Ascending aorta (tissue), 2 donors: ENCODE measurements at places on chromosomes 5 and 9.

GRCh38 chr5:65708145-65708544 lies 13.8 kb downstream of the SGTB start:
- H3K27ac ChIP-seq, result no peak overlapping the region
- no peak overlapping the region for H3K4me3 ChIP-seq
- no peaks in the 10 kb centered on the region for H3K27me3 ChIP-seq
- H3K4me1 ChIP-seq, result no peaks in the 10 kb centered on the region
- H3K36me3 ChIP-seq, result peaks cover 9% of the 10 kb centered on the region

DNA sequence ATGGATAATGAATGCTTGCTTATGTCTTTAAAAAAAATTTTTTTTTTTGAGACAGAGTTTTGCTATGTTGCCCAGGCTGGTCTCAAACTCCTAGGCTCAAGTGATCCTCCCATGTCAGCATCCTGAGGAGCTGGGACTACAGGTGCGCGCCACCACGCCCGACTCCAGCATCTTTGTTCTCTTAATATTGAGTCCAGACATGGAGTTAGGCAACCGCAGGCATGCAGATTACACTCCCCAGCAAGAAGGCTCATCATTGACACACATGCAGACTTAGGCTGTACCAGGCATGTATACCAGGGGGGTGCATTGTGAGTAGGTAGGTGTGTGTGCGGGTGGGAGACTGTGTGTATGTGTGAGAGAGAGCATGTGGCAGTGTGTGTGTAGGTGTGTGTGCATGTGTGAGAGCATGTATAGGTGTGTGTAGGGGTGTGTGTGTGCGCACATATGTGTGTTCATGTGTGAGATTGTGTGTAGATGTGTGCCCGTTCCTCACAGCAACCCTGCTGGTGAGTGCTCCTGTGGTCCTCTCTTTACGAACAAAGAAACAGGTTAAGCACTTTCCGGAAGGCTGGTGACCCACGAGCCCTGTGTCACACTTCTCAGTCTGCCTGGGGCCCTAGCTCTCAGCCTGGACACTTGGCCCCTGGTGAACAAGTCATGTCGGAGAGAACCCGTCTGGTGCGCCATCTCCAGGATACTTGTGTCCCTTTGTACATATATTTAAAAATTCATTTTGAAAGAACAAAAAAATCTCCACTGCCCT lies 6.2 kb downstream of the OBP2B start:
- H3K27me3 ChIP-seq, result no peaks in the 10 kb centered on the region
- no peaks in the 10 kb centered on the region for H3K36me3 ChIP-seq
- H3K4me3 ChIP-seq, result no peak overlapping the region
- no peaks in the 10 kb centered on the region for H3K4me1 ChIP-seq
- no peak overlapping the region for H3K27ac ChIP-seq

GRCh38 chr9:104177003-104177611 lies 83.0 kb downstream of the SMC2 start:
- no peaks in the 10 kb centered on the region for H3K4me1 ChIP-seq
- no peaks in the 10 kb centered on the region for H3K36me3 ChIP-seq
- no peak overlapping the region for H3K27ac ChIP-seq
- H3K27me3 ChIP-seq, result no peaks in the 10 kb centered on the region
- H3K4me3 ChIP-seq, result no peak overlapping the region

DNA sequence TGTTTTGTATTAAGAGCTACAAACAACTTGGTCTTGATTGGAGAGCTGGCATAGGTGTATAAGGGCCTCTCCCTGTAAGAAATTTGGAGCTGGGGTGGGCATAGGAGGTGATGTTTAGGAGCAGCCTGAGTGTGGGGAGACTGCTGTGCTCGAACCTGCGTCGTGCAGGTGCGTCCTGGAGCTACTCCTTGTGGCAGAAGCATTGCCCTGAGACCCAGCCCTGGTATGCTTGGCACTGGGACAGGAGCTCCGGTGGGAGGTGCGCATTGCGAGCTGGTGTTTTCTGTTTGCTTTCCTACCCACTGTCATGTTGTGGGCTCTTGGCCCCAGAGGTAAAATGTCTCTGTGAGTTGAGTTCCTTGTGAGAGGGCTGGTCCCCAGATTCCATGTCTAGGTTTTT lies 46.4 kb downstream of the EHMT1 start:
- H3K36me3 ChIP-seq, result no peaks in the 10 kb centered on the region
- peaks cover 2% of the 10 kb centered on the region for H3K4me1 ChIP-seq
- H3K27me3 ChIP-seq, result no peaks in the 10 kb centered on the region
- DNase-seq, result no peak

- no peaks in the 10 kb centered on the region for H3K27me3 ChIP-seq
- peaks cover 31% of the 10 kb centered on the region for H3K36me3 ChIP-seq
- no peak overlapping the region for H3K4me3 ChIP-seq
- no peak overlapping the region for H3K27ac ChIP-seq
Observed at GRCh38 chr9:92048924-92049625, 66.1 kb downstream of the SPTLC1 start.

DNA sequence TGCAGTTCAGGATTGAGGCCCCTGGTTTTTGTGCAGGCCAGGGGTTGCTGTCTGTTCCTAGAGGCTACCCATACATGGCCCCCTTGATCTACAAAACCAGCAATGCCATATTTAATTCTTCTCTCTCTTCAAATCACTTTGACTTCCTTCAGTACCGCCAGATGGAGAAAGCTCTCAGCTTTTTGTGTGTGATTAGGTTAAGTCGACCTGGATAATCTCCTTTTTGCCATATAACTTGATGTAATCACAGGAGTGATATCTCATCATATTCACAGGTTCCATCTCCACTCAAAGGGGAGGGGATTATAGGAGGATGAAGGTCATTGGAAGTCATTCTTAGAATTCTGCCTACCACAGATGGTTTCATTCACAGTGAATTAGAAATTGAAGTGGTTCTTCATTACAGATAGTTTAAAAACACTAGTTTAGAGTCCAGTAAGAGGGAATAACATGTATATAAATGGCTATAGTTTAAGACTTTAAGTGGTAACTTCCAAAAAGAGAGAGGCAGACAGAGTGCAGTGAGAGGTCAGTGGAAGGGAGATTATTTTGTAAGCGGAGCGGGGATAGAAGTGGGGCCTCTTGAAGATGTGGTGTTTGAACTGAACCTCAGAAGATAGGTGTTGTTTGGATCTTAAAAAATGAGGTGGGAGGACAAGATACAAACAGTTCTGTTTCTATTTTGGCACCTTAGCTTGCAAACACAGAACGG lies 85.9 kb downstream of the GALNT10 start:
- no peaks in the 10 kb centered on the region for H3K27me3 ChIP-seq
- no peaks in the 10 kb centered on the region for H3K36me3 ChIP-seq
- H3K27ac ChIP-seq, result no peak overlapping the region
- H3K4me1 ChIP-seq, result no peaks in the 10 kb centered on the region
- DNase-seq, result no peak

DNA sequence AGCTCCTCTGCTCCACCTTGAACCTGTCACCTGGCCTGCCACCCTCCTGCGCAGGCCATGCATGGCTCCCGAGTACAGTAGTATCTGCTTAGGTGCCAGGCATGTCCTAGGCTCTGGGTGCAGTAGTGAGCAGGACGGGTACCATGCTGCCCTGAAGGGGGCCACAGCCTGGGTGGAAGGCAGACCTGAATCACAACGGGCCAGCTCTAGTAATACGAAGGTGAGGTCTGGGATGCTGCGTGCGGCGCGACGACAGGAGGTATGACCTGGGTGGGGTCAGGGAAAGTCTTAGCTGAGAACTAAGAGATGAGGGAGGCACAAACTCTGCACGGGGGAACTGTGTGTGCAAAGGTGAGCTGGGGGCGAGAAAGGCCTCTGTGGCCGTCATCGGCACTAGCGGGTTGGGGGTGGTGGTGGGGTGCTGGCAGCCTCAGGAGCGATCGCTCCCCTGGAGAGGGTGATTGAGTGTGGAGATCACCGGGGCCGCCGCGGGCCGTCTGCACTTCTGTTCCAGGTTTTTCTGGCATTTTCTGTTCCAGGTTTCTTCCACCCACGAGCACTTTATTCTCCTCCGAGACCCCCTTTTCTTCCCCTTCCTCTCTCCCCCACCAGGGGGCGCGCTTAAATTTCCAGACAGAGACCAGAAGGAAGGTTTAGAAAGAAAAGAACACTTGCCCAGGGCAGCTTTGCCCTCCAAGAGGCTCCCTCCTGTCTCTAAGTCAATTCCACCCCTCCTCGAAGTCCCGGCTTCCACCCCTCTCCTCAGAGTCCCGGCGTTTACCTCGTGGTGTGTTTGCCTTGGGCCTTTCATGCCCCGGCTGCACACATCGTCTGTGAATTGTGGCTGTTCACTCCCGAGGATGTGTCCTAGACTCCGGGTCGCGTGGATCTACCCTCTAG lies 15.1 kb downstream of the PDLIM4 start:
- H3K4me1 ChIP-seq, result peaks cover 2% of the 10 kb centered on the region
- H3K4me3 ChIP-seq, result peak overlapping the region; percentile 16
- no peak overlapping the region for H3K27ac ChIP-seq
- DNase-seq, result peak; percentile 82
- H3K36me3 ChIP-seq, result peaks cover 31% of the 10 kb centered on the region

- H3K4me3 ChIP-seq, result no peak overlapping the region
- H3K4me1 ChIP-seq, result no peaks in the 10 kb centered on the region
- no peak for DNase-seq
- no peaks in the 10 kb centered on the region for H3K27me3 ChIP-seq
- peaks cover 6% of the 10 kb centered on the region for H3K36me3 ChIP-seq
Observed at GRCh38 chr5:109792613-109793012, 102.9 kb downstream of the MAN2A1 start.

- no peaks in the 10 kb centered on the region for H3K36me3 ChIP-seq
- no peak overlapping the region for H3K4me3 ChIP-seq
- H3K4me1 ChIP-seq, result no peaks in the 10 kb centered on the region
- DNase-seq, result no peak
Observed at GRCh38 chr9:109751253-109751652, 28.7 kb upstream of the PALM2AKAP2 start.

DNA sequence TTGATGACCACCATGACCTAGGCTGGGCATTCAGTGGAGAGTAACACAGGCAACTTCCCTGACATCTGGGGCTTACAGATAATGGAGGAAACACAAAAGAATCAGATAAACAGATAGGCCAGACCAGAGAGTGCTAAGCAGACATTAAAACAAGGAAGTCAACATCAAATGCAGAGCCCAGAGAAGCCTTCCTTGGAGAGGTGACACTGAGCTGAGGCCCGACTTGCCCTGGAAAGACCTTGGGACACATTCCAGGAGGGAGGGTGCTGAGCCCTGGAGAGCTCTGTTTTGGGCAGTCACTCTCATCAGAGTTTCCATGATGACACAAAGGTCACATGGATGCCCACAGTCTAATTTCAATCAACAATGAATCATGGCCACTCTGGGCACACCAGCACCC lies 31.9 kb upstream of the C5orf58 start:
- no peaks in the 10 kb centered on the region for H3K27me3 ChIP-seq
- no peak overlapping the region for H3K27ac ChIP-seq
- no peaks in the 10 kb centered on the region for H3K4me1 ChIP-seq
- DNase-seq, result no peak
- H3K4me3 ChIP-seq, result no peak overlapping the region
- no peaks in the 10 kb centered on the region for H3K36me3 ChIP-seq

- no peak for DNase-seq
- H3K27ac ChIP-seq, result peak overlapping the region; percentile 14
- peaks cover 8% of the 10 kb centered on the region for H3K4me1 ChIP-seq
- no peaks in the 10 kb centered on the region for H3K27me3 ChIP-seq
Observed at GRCh38 chr5:179607160-179607931, 16.1 kb downstream of the HNRNPH1 start.

GRCh38 chr9:86175743-86176456 lies 76.5 kb upstream of the GOLM1 start:
- H3K36me3 ChIP-seq, result no peaks in the 10 kb centered on the region
- no peaks in the 10 kb centered on the region for H3K4me1 ChIP-seq
- H3K4me3 ChIP-seq, result no peak overlapping the region
- H3K27ac ChIP-seq, result no peak overlapping the region
- DNase-seq, result no peak
- no peaks in the 10 kb centered on the region for H3K27me3 ChIP-seq

GRCh38 chr5:548256-548655 lies 24.0 kb upstream of the SLC9A3 start:
- H3K4me3 ChIP-seq, result no peak overlapping the region
- no peaks in the 10 kb centered on the region for H3K4me1 ChIP-seq
- H3K36me3 ChIP-seq, result no peaks in the 10 kb centered on the region
- no peak overlapping the region for H3K27ac ChIP-seq

- H3K27ac ChIP-seq, result no peak overlapping the region
- no peaks in the 10 kb centered on the region for H3K27me3 ChIP-seq
- no peaks in the 10 kb centered on the region for H3K36me3 ChIP-seq
- H3K4me1 ChIP-seq, result no peaks in the 10 kb centered on the region
- no peak overlapping the region for H3K4me3 ChIP-seq
Observed at GRCh38 chr9:17627641-17628040, 48.8 kb downstream of the SH3GL2 start.

- DNase-seq, result no peak
- no peaks in the 10 kb centered on the region for H3K27me3 ChIP-seq
- no peak overlapping the region for H3K4me3 ChIP-seq
- no peaks in the 10 kb centered on the region for H3K4me1 ChIP-seq
Observed at GRCh38 chr5:179873588-179874110, 15.0 kb upstream of the MRNIP start.

DNA sequence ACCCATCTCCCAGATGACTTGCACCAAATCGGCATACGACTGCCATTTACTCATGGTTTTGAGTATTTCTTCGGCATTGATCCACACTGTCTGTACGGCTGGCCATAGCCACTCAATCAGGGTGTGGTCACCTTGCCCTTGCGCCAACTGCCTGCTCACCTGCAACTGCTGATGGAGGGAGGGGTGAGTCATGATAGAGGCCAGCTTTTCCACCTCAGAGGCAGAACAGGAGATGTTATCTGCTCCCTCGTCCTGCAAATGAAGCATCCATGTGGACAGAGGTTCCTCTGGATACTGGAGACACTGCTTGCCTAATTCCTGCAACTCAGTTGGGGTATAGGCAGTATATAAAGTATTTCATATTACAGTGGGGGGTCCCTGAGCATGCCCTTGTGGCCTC lies 85.6 kb upstream of the ATP10B start:
- no peak for DNase-seq
- H3K27me3 ChIP-seq, result no peaks in the 10 kb centered on the region
- no peaks in the 10 kb centered on the region for H3K4me1 ChIP-seq
- H3K36me3 ChIP-seq, result no peaks in the 10 kb centered on the region

GRCh38 chr9:26754509-26755164 lies 138.0 kb downstream of the CAAP1 start:
- H3K4me3 ChIP-seq, result no peak overlapping the region
- H3K27ac ChIP-seq, result no peak overlapping the region
- no peaks in the 10 kb centered on the region for H3K36me3 ChIP-seq
- H3K4me1 ChIP-seq, result no peaks in the 10 kb centered on the region
- no peaks in the 10 kb centered on the region for H3K27me3 ChIP-seq

DNA sequence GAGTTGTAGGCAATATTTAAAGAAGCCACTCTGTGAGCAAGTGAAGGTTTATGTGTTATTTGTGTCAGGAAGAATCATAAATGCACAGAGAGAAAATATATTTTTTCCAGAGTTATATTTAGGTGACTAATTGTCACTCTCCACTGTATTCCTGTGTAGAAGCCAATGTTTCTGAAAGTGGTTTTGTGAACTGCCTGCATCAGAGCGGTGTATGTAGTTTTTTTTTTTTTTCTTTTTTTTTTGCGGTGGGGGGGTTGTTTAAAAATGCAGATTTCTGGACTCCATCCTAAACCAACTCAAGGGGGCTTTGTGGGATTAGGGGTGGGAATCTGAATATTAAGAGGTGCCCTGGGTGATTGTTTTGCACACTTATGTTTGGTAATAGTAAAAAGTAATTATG lies 103.4 kb downstream of the GDNF start:
- DNase-seq, result no peak
- H3K4me1 ChIP-seq, result peaks cover 8% of the 10 kb centered on the region
- H3K27me3 ChIP-seq, result no peaks in the 10 kb centered on the region
- no peak overlapping the region for H3K4me3 ChIP-seq
